CD4-positive, alpha-beta T cell (primary cell): ENCODE measurements at places on chromosomes 2 and 18.

DNA sequence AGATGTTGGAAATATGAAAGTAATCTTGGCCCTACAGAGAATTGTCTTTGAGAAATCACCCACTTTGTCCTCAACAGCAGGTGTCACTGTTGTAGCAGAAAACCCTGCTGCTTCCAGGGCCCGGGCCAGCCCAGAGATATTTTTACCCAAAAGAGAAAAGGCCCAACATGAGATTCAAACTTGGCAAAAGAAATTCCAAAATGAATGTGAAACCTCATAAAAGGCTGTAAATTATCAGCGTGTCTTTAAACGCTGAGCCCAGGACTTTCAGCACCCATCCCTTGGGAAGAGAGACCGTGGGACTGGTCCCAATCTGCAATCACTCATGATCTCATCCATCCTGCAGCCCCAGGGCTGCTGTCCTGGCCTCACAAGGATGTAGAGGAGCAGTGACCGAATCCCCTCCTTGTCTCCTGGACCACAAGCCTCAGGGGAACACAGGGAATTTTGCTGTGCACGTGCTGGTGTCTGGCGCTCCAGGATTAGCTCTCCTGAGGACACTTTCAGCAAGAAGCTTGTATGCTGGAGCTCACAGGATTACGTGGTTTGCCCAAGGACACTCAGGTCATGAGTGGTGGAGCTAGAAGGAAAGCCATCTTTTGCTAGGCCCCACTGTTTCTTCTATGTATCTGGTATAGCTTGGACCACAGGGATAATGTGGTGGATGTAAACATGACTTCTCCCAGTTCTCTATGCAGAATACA lies 202.1 kb downstream of the RNF144A start:
- no peak for DNase-seq

GRCh38 chr2:27049422-27050280 lies 1.8 kb upstream of the AGBL5 start:
- peak; percentile 61 for DNase-seq

GRCh38 chr2:174076040-174076439 lies 110.9 kb upstream of the SP3 start:
- no peak for DNase-seq

DNA sequence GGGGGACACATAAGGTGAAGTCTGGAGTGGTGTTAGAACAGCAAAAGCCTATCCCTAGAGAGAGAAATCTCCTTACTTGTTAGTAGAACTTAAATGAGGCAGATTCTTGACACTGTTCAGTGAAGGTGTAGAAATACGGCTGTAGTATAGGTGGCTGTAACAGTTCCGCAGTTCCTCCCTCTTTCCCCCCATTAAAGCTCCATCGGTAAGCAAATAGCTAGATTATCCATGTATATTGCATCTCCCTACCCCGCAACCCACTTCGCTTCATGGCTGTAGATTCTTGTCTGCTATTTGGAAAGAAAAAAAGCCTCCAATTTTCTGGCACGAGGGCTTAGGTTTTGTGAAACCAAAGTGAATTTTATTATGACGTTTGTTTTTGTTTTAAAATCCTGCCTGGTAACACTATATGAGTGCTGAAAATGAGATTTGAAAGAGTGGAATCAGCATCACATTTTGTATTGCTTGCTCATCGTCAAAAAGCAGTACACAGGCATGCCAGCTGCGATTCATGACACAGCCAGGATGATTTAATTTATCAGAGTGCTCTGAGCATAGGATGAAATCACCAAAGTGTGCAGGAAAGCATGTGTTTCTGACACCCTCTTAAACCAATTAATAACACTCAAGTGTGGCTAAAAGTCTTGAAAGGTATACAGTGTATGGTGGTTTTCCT lies 1.4 kb downstream of the FAM171B start:
- no peak for DNase-seq

DNA sequence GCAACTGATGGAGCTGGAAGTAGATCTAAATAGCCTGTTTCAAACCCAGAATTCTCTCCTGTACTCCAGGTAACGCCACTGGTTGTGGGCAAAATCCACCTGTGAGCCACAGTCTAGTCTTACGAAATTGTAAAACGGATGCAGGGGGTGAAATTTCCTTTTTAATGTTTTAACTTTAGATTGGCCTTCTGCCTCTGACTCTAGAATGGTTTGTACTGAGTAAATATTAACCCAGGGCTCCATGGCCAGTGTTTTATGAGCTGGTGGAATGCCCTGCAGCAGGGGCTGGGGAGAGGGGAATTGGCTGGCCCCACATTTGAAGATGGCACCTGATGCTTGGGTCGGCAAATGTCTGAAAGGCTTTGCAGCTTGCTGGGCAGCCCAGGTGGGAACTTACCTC lies 156.6 kb downstream of the MYCN start:
- no peak for DNase-seq

- DNase-seq: peak; percentile 6
Observed at GRCh38 chr2:143078104-143078503, 51.1 kb upstream of the ARHGAP15 start.

DNA sequence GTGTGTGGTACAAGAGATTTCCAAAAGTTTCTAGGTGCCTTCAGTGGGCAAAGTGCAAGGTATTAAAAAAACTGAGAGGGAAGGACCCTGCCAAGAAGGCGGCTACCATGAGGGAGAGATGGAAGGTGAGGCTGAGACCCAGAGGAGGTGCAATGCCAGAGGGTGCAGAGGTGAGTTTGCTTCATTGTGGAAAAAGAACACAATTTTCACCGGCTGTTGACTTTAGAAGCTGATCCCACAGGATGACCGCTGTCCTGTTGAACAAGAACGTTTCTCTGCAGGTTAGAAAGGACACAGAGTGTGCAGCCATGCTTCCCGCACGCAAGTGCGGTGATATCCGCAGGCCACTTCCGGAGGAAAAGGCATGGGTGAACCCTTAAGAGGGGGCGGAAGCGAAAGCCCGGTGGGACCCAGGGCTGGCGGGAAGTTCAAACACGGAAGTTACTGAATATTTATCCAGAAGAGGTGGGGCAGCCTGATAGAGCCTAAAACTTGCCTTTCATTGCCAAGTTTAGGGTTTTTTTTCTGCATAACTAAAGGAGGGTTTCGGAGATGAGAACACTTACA lies 16.6 kb downstream of the SP110 start:
- DNase-seq: peak; percentile 20

- no peak for DNase-seq
Observed at GRCh38 chr18:73007195-73007914, 139.6 kb upstream of the NETO1 start.

- no peak for DNase-seq
Observed at GRCh38 chr18:6412933-6413472, 1.7 kb downstream of the L3MBTL4 start.

DNA sequence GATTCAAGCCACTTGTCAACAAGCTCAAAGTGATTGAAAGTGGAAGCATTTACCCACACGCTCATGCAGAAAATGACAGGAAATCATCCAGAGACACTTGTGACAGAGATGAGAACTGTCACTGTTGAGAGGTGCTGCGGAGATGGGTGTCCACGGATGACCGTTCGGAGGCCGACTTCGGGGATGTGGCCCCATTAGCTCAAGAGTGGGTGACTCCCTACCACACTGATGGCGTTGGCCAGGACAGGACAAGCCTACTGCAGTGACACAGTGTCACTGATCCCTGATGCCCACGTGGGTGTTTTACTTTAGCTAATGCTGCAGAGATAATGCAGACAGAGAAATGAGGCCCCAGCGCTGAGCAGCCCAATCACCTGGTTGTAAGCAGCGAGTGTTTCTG lies 81.5 kb upstream of the YWHAQ start:
- DNase-seq: peak; percentile 3

DNA sequence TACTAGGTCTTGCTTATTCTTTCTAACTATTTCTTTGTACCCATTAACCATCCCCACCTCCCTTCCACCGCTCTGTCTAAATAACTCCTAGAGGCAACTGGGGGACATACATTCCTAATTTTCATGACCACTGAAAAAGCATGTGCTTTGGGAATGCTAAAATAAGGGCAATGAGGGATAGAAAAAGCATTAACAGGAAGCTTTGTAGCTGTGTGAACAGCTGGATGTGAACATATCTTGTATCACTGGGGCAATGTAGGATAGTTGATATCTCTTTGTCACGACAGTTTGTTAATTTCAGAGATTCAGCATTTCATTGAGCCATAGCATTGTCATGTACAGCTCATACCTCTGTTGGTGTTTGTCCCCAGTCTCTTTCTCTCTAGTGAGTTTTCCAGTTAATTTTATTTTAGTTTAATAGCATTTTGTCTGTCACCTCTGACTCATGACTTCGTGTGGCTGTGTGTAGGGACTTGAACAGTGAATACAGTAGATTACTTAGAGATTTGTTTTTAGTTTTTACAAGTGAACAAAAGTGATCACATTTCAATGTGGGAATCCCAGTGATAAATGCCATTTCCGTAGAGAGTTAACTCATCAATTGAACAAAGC lies 230.3 kb upstream of the NRP2 start:
- DNase-seq: no peak

DNA sequence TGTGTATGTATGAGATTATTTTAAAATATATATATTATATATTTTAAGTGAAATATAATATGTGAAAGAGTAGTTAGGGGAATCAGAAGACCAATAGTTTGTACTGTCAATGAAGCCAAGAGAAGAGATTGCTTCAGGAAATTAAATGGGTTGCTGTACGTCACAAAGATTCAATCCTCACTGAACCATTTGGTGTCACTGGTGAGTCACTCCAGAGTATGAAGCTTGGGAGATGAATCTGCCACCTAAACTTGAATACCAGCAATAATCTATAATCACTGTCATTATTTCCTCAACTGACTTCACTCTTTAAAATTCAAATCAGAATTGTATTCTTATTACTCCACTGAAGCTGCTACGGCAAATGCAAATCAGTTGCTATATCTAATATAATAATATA lies 41.9 kb upstream of the SCN9A start:
- no peak for DNase-seq

- DNase-seq: no peak
Observed at GRCh38 chr2:195675783-195676427, 18.9 kb downstream of the SLC39A10 start.

DNA sequence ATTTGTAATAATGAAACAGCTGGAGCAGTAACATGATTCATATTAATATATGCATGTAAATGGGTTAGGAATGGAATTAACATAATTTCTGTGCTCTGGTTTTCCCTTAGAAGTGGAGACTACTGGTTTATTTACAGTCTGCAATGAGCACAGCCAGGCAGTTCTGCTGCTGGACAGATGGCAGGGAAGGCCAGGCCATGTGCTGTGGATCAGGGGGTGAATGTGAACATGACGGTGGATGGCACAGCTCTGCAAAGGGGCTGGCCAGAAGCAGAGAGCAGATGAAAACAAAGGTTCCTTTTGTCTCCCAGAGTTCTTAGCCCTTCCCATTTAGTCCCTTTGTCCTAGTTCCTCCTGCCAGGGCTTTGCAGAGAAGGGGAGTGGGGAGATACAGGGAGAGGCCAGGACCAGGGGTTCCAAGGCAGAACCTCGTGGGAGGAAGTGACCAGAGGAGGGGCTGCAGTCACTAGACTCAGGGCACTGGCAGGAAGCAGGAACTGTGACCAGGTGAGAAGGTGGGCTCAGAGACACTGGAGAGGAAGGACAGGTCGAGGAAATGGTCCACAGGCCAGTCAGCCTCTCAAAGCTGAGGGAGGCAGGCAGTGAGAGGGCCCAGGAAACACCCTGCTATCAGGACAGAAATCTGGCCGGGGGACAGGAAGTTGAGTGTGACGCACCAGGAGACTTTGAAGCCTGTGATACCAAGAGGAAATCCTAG lies 112.9 kb upstream of the ATP8B1 start:
- no peak for DNase-seq

GRCh38 chr18:33677891-33678290 lies 99.9 kb downstream of the ASXL3 start:
- DNase-seq: no peak

GRCh38 chr2:56871644-56872043 lies 687.9 kb downstream of the CCDC85A start:
- no peak for DNase-seq

DNA sequence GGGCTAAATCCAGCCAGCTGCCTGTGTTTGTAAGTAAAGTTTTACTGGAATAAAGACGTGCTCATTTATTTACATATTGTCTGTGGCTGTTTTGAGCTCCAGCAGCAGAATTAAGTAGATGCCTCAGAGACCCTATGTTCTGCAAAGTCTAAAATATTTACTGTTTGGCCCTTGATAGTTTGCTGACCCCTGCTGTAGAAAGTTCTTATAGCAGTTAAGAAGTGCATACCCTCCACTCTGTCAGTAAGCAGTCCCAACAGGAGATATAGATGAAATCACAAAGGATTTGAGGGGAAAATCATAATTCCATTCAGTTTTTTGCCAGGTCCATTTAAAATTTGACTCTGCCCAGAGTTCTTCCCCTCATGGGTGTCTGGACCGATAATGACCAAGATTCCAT lies 50.1 kb upstream of the ITM2C start:
- no peak for DNase-seq

- DNase-seq: no peak
Observed at GRCh38 chr18:42730272-42730671, 385.2 kb downstream of the RIT2 start.
